ENCODE measurements at places on chromosomes 7 and 10.

DNA sequence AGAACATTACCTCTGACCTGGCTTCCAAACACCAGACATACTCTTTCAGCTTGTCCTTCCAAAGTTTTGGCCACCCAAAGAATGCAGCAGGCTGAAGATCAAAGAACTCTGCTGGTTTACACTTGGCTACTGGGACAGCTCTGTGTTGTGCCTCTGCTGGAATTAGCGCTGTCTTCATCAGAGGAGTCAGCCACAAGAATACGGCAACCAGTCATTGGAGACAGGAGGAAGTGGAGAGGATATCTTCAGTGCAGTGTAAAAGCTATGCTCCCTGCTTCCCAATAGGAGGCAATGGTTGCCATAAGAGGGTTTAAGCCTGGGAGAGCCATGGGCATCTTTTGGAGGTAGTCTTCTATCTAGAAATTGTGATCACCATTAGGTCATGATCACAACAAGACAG lies 126.7 kb upstream of the WNT16 start:
- no peak for DNase-seq

DNA sequence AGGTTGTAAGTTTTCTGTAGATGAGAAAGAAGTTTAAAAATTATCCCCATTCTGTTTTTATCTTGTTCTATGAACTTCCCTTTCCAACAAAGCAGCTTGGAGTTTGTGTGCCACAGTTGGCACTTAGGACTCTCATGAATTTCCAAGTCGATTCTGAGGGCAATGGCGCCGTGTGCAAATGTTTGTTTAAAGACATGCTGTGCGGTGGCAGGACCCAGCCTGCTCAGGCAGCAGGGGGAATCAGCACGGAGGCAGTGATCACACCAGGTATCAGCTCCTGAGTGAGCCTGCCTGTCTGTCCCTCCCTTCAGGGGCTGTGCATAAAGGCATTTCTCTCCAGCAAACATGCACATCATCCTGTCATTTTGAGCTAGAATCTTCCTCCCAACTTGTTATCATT lies 109.8 kb upstream of the WDR11 start:
- no peak for DNase-seq

DNA sequence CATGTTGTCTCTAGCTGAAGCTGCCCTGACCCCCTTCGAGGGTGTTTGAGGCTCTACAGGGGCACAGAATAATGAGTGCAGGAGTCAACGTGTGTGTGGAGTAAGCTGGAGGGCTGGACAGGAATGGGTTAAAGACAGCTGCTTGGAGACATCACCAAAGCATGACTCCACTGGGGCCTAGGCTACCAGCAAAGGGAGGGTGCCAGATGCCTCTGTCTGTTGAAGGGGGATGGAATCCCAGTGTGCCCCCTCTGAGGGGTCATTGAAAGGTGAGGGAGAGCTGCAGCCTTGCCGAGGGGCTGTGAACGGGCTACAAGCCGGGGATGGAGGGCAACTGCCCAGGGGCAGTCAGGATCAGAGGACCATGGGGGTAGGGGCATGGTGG lies 51.7 kb upstream of the PODXL start:
- DNase-seq = no peak

GRCh38 chr10:128781637-128782036 lies 655.4 kb upstream of the MKI67 start:
- DNase-seq = no peak

GRCh38 chr7:157412021-157412443 lies 75.2 kb downstream of the DNAJB6 start:
- DNase-seq = no peak

GRCh38 chr7:102236102-102236501 lies 50.6 kb upstream of the SH2B2 start:
- DNase-seq = no peak

DNA sequence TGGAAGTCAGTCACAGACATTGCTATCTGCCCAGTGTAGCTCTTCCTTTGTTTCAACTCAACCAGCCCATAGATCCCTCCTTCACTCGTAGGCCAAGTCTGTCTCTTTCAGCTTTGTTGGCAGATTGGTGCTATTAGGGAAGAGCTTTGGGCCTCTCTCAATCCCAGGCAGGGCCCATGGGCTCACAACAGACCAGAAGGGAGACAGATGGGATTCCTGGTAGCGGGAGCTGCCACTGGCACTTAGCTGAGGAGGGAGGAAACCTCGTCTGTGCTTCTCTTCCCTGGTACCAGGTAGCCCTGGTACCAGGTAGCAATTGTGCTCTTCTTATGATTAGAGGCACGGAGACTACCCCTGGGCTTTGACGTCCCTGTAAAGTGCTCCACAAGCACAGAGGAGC lies 592.0 kb downstream of the TYW1 start:
- DNase-seq = no peak

DNA sequence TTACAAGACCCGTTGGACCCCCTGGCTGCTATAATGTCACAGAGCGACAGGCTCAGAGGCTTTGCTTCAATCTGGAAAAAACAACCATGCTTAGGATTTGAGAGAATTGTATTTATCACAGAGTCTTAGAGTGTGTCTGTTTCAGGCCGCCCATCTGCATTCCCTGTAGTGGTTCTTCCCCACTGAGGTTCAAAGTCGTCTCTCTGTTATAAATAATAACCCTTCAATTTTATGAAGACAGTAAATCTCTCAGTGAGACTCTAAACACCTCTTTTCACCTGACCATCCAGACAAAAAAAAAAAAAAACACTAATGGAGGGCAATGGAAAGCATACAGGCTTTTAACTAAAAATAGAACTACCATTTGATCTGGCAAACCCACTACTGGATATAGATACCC lies 565.4 kb upstream of the AUTS2 start:
- no peak for DNase-seq

DNA sequence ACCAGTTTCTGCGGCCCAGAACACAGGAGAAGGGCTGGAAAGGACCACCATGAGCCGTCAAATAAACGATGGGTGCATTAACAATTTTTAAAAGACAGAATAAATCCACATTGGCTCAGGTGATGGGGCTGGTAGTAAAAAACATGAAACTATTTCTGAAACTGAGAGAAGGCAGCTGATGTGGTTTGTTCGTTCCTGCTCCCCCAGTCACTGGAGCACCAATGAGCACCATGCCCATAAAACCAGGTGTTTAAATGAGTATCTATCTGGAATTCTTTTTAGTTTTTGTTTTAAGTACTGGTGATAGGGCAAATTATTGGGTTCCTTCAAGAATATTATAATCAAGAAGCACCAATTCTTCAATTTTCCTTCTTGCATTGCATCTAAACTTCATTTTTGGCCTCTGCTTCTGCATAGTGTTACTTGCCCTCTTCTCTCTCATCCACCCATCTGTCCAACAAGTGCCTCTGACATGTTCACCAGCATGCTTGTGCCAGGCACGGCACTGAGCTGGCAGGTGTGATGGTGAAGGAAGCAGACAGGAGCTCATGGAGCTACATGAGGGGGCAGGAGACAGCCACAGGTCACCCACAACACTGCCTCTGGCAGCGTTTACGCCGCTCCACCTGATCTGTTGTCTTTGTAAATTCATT lies 65.5 kb downstream of the LARP4B start:
- DNase-seq = no peak

DNA sequence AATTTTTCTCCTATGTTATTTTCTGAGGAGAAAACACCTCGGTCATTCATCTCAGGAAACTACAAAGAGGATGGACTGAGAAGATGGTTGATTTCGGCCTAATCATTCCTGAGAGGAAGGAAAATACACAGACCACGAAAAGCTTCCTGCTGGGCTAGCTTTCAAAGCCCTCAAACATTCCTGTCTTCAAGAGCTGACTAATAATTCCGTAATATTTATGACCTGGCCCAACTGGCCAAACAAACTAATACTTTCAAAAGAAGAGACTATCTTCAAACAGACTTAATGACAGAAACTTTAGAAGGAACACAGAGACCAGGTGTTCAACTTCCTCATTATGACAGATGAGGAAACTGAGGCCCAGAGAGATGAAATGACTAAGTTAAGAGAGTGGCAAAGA lies 215.1 kb upstream of the FRMD4A start:
- DNase-seq = no peak

GRCh38 chr7:15508258-15508657 lies 53.6 kb downstream of the AGMO start:
- DNase-seq = no peak

- no peak for DNase-seq
These were observed 89.2 kb upstream of the CAPZA2 start for GRCh38 chr7:116772926-116773749.

DNA sequence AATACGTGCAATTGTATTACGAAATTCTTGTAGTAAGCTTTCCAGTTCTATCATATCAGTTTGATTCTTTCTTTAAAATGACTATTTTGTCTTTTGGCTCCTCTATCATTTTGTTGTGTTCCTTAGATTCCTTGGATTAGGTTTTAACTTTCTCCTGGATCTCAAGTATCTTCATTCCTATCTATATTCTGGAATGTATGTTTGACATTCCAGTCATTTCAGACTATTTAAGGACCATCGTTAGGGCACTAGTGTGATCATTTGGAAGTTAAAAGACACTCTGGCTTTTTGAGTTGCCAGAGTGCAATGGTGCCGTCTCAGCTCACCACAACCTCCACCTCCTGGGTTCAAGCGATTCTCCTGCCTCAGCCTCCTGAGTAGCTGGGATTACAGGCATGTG lies 45.7 kb upstream of the SFTPD start:
- no peak for DNase-seq

GRCh38 chr7:4730276-4730675 lies 45.1 kb upstream of the AP5Z1 start:
- no peak for DNase-seq

GRCh38 chr10:4837551-4837950 lies 11.5 kb downstream of the AKR1E2 start:
- DNase-seq = no peak

DNA sequence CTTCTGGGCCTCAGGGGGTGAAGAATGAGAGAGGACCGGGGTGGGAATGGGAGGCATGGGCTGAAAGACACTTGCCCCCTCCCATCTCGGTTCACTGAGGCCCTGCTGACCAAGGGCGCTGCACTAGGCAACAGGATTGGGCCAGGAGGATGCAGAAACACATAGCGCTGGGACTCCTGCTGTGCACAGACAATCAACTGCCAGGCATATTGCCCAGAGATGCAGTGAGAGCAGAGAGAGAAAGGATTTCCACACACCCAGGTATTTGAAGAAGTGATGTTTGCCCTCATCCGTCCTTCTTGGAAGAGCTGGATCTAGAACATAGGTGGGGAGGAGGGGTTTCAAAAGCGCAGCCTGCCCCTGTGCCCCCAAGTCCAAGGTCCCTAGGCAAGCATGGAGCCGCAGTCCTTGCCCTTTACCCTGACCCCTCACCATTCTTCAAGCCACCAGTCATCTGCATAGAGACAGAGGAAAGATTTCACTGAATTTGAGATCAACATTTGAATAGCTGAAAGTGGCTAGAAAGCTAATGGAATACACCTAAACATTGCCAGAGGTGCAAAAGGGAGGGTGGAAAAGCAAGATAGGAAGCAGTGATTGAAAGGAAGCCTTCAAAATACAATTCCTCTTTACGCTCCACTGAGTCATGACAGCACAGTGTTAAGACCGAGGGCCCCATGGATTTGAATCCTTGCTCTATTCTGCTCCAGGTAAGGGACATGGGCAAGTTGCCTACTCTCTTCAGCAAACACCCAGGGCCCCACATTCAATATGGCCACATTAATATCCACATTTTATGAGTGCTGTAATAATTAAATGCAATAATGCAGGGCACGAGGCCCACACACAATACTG lies 44.2 kb upstream of the TNS3 start:
- no peak for DNase-seq

DNA sequence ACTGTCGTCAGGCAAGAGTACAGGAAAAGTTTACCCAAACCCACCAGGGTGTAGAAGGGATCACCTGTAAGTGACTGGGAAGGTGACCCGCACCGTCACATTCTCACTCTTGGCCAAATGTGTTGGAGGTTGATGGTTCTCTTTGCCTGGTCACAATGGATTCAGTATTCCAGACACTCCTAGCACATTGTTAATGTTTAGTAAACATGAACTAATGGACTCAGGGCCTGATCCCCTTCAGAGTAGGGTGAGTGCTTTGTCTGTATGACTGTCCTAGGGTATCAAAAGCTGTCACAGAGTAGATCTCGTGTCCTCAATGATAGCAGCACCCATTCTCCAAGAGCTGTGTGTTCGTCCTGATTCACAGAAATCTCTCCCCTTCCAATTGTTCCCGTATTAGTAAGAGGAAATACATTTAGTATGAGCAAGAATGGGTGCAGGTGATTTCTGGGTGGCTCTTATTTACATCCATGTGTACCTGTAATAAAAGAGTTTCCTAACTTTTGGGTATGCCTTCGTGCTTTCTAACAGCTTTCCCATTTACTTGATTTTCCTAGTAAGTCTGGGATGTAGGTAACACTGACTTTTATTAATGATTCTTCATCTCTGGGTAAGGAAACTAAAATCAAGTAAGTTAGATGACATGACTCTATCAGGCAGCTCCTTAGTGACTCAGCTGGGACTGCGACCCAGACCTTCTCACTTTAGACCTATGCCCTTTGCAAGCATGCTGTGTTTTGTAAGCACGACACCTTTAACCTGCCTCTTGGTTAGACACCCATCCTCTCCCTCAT lies 4.7 kb downstream of the EEPD1 start:
- DNase-seq = no peak

GRCh38 chr10:21172930-21173801 lies 276.1 kb upstream of the NEBL start:
- no peak for DNase-seq

GRCh38 chr10:118913825-118914224 lies 115.7 kb upstream of the NANOS1 start:
- DNase-seq = no peak

DNA sequence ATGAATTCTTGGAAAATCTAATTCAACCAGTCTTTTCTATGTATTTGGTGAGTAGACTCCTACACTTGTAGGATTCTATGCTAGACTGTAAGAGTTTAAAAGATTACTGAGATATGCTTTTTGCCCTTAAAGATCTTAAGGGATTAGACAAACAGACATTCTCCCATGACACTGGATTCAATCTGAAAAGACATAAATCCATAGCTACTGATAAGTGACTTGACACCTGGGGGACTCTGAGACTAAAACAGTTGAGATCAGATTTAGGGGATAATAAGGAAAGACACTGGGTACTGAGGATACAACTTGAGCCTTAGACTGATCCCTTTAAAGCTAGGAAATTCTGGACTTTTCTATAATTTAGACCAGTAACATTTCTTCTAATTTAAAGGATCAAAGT lies 1233.4 kb downstream of the XPNPEP1 start:
- DNase-seq = no peak

DNA sequence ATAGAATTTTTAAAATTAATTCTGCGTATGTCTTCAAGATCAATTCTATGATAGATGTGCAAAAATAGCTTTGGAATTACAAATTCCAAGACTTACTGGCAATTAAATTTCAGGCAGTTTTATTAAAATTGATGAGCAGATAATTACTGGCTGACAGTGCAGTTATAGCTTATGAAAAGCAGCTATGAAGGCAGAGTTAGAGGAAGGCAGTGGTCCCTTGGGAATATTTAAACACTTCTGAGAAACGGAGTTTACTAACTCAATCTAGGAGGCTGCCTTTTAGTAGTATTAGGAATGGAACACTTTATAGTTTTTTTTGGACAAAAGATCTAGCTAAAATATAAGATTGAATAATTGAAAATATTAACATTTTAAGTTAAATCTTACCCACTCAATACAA lies 70.8 kb downstream of the CFTR start:
- no peak for DNase-seq

GRCh38 chr7:91325726-91326125 lies 61.5 kb downstream of the FZD1 start:
- no peak for DNase-seq

Measured in stimulated activated CD8-positive, alpha-beta memory T cell treated with anti-CD3 and anti-CD28 coated beads, Interleukin-4, amount 100 ng/mL, for 1 hour (primary cell).